CD4-positive, alpha-beta T cell treated with Interleukin-17A for 4 hours (primary cell): ENCODE measurements at places on chromosomes 11 and 22.
A peak's percentile ranks its signal among the peaks of the same experiment; 100 is the strongest.

- no peak for DNase-seq
These were observed 55.0 kb downstream of the TRAF6 start for GRCh38 chr11:36454941-36455631.

- DNase-seq: no peak
These were observed 67.5 kb downstream of the NFAM1 start for GRCh38 chr22:42364604-42365110.

GRCh38 chr22:28742562-28742962, 723 bp downstream of the HSCB start:
- peak; percentile 89 for DNase-seq

- DNase-seq: no peak
These were observed 1089.1 kb downstream of the TBC1D22A start for GRCh38 chr22:47851586-47851985.

- DNase-seq: no peak
These were observed 11.2 kb downstream of the NLRP14 start for GRCh38 chr11:7031471-7031871.

DNA sequence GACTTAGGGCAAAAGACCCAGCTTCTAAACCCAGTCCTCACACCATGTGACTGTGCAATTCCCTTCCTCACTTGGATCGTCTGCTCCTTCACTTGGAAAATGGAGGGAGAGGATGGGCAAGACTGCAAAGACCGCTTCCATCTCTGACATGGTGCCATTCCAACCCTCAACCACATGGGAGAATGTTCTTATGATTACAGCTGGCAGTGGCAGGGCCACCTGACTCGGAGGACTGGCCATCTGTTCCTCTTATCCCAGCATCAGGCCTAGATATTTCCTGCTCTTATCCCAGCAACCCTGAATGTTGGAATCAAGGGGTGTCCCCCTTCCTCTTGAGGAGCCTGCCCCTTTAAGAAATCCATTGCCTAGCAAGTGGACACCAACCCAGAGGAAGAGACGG, 15.4 kb downstream of the DSCAML1 start:
- no peak for DNase-seq

DNA sequence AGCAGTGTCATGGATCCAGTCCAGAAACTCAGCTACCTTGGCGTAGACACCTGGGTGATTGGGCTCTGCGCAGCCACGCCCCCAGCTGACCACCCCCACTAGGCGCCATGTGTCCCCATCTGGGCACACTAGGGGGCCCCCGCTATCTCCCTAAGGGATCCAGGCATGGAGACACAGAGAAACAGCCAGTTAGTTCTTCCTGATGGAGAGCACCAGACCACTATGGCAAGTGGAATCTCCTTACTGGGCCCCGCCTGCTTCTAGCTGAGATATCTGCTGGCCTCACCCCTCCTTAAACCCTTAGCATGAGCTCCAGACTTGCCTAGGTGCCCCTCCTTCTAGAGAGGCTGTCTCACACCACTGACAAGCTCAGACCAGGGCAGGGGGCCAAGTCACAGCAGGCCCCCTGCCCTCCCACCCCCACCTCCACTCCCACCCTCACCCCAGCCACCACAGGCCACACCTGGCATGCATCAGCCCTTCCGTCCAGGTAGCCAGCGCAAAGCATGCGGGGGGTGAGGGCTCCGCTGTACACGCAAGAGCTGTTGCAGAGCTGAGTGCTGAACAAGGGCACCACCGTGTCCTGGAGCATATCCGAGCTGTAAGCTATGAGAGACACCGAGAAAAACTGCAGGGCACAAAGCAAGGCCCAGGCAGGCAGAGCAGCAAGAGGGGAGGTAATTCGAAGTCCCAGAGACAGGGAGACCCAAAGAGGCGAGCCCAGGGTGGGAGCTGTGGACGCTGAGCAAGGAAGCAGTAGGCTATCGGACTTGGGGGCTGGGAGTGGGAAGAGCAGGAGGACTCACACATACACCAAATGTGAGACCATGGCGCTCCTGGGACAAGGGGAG, 16.1 kb downstream of the TMPRSS5 start:
- no peak for DNase-seq

DNA sequence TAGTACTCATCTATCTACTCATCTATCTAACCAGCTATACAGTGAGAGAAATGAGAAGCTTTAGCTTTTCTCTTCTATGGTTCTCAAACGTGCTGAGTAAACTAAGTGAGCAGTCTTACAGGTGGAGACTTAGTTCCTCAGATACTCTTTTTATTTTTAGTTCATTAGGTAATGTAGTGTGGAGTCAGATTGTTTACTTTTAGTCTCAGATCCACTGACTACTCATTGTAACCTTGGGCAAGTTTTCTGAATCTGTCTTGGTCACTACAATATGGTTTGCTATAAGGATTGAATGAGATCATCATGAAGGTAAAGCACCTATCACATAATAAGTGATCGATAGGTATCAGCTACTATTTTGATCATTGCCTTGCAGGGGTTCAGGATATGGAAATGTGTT, 160.1 kb downstream of the RAB38 start:
- DNase-seq: no peak

DNA sequence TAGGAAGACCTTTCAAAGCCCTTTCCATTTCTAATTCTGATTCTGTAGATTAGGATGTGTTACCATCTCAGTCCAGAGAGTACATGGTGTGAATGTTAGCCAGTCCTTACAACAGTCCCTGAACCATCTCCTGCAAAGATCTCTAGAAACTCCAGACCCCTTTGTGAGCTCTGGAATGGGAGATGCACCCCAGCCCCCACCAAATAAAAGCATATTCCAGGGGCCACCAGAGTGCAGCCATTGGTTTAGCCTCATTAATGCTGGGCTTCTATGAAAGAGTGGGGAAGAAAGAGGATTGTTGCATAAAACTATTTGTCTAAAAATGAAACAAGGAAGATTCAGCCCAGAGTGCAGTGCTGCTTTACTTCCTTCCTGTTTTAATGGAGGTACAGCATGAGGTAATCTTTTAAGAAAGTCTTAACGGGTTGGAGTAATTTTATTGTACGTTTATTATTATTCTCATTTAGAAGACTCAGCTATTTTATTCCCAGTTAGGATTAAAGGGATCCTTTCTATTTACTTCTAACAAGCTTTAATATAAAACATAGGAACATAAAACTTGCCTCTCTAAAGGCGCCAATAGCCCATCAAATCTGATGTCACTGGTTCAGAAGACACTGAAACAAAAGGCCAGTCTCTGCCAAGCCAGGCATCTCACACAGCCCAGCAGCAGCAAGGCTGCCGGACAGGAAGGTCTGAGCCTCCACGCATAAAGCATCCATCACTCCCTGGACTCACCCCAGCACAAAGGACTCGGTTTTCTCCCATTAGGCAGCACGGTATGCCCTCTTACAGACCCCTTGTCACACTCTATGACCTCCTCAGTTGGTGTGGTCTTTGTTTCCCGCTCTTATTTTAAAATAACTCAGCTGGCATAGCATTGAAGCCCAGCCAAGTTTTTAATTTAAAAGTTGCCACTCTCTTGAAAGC, 203.9 kb upstream of the BLID start:
- DNase-seq: no peak
